ENCODE measurements at places on chromosomes 4 and X. TPM values are rescaled to one million over a fixed set of nuclear protein-coding genes. Genes with fewer than 3 reads are reported as not detected.
A peak's percentile ranks its signal among the peaks of the same experiment; 100 is the strongest.

Gene ETDA
- total RNA-seq = not detected

Gene ATP2B3
- not detected for total RNA-seq

Gene SCML2
- total RNA-seq = 3.9 TPM

Gene SORBS2
- 105 TPM for total RNA-seq

DNA sequence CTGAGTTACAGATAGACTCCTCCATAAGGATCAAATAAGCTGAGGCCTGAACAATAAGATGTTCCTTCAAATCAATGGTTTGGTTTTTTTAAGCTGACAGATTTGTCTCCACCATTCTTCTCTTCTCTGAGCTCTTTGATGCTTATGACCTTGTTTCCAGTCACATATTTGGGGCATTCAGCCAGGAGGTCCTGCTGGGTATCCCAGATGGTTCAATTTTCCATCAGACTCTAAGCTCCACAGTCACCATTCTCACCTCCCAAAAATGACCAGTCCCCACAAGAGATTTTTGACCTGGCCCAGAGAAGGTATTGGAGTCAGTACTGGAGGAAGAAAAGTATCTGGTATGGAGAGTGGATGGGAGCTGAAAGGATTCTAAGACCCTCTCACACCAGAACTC is 74.6 kb upstream of the FRMPD3 start:
- H3K4me1 ChIP-seq = no peaks in the 10 kb centered on the region
- H3K36me3 ChIP-seq = no peaks in the 10 kb centered on the region
- H3K4me3 ChIP-seq = no peak overlapping the region
- H3K27me3 ChIP-seq = peaks cover 14% of the 10 kb centered on the region
- no peak overlapping the region for H3K27ac ChIP-seq

- no peak for DNase-seq
- no peaks in the 10 kb centered on the region for H3K27me3 ChIP-seq
- no peaks in the 10 kb centered on the region for H3K4me1 ChIP-seq
- no peaks in the 10 kb centered on the region for H3K36me3 ChIP-seq
Observed at GRCh38 chrX:76029385-76029784, 143.5 kb upstream of the PBDC1 start.

GRCh38 chrX:28311466-28311865 is 275.8 kb upstream of the IL1RAPL1 start:
- H3K4me1 ChIP-seq = no peaks in the 10 kb centered on the region
- H3K27ac ChIP-seq = no peak overlapping the region
- no peak for DNase-seq
- no peaks in the 10 kb centered on the region for H3K36me3 ChIP-seq
- H3K27me3 ChIP-seq = peaks cover 12% of the 10 kb centered on the region

DNA sequence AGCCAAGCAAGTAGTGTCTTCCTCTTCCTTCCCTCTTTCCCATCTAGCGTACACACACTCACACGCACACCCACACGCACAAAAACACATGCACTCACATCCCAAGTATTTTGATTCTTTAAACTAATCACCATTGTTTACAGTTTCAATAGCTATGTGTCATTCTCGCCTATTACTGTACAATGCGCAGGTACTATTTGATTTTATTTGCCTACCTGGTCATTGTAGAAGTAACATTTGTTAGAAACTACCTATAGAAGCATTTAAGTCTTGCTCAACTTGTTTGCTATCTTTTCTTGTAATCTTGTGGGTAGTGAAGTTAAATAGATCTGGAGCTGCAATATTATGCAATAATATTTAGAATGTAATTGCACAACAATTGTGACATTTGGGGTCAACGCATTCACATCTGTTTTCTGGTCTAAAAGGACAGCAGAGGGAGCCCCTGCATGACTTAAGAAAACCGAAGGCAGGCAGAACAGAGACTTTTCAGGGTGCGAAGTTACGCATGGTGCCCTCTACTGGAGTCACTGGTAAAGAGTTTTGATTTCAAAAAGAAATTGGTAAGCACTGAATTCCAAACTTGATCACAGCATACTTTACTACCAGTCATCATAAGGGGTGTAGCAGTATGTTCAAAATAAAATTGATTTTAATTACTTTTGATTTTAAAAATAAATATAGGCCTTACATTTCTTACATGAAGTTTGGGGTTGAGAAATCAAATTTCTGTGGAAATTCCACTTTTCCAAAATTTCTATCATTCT is 503.3 kb upstream of the FAM241A start:
- no peak for DNase-seq
- no peaks in the 10 kb centered on the region for H3K27me3 ChIP-seq
- no peak overlapping the region for H3K4me3 ChIP-seq
- no peaks in the 10 kb centered on the region for H3K4me1 ChIP-seq
- no peaks in the 10 kb centered on the region for H3K36me3 ChIP-seq
- H3K27ac ChIP-seq = peak overlapping the region; percentile 28

DNA sequence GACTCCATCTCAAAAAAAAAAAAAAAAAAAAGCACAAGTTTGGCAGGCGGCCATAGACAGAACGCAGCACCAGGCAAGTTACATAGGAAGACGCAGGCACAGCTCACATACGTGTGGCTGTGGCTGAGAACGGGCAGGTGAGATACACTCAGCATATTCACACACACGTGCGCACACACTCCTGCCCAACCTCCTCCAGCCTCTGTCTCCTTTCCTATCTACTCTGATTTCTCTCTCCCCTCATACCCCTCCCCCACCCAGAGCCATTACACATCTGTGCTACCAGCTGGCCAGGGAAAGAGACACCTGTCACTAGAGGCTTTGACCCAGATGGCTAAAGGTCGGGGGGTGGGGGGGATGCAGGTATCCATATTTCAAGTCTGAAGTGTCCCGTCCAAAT is 2.2 kb upstream of the SLC38A5 start:
- H3K36me3 ChIP-seq = no peaks in the 10 kb centered on the region
- H3K4me1 ChIP-seq = no peaks in the 10 kb centered on the region
- H3K4me3 ChIP-seq = no peak overlapping the region
- no peaks in the 10 kb centered on the region for H3K27me3 ChIP-seq
- no peak for DNase-seq

GRCh38 chr4:93897559-93897958 is 69.0 kb downstream of the ATOH1 start:
- no peaks in the 10 kb centered on the region for H3K27me3 ChIP-seq
- H3K4me1 ChIP-seq = no peaks in the 10 kb centered on the region
- no peak for DNase-seq
- no peak overlapping the region for H3K4me3 ChIP-seq
- no peaks in the 10 kb centered on the region for H3K36me3 ChIP-seq

Data from breast epithelium (tissue), 4 donors.